NCI-H226 (cell line): ENCODE measurements at places on chromosomes 12 and 14.

DNA sequence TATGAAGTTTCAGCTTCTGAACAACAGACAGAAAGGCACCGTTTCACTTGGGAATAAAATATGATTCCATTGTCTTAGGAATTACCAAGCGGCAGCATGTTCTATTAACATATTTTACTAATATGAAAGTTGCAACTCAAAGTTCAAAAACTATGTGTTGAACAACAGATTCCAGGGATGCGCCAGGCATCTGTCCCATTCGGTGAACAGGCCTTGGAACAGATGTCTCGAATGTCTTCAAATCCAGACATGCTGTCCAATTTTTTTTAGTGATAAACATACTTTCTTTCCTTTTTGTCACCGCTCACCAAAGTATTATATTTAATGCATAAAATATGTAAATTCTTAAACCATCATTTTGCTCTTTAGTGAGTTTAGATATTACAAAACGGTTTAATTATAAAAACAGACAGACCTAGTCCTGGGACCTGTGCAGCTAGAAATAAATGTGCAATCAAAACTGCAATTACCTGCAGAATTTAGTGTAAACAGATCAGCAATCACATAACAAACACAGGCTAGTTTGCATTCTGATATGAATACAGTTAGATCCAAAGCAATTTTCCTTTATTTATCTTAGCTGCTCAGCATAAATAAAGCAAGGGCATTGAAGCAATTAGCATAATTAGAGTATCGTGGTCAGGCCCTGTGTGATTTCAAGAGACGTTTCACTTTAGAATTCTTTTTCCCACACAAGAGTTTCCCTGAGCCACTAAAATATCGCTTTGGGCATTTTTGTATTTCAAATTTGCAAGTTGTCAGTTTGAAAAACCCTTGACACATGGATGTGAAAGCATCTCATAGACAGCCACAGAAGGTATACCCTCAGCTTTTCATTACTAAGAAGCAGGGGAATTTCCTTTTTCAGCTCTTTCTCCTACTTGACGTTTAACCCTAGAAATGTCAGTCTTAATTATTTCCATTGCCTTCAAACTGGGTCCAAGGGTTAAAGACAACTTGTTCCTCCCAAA lies 420.8 kb downstream of the EGLN3 start:
- DNase-seq, result no peak

DNA sequence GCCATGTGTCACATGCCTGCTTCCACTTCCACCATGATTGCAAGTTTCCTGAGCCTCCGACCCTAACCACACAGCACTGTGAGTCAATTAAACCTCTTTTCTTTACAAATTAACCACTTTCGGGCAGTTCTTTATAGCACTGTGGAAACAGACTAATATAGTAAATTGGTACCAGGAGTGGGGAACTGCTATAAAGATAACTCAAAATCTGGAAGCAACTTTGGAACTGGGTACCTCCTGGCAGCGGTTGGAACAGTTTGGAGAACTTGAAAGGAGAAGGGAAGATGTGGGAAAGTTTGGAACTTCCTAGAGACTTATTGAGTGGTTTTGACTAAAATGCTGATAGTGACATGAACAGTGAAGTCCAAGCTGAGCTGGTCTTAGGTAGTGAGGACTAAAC lies 436.1 kb downstream of the TMEM121 start:
- no peak for DNase-seq

- no peak for DNase-seq
Measured at GRCh38 chr14:69708586-69709560, 58.1 kb upstream of the SRSF5 start.

- no peak for DNase-seq
Measured at GRCh38 chr12:33724867-33725266, 285.2 kb upstream of the SYT10 start.

- DNase-seq, result no peak
Measured at GRCh38 chr14:68448252-68448902, 344.5 kb downstream of the ZFP36L1 start.

DNA sequence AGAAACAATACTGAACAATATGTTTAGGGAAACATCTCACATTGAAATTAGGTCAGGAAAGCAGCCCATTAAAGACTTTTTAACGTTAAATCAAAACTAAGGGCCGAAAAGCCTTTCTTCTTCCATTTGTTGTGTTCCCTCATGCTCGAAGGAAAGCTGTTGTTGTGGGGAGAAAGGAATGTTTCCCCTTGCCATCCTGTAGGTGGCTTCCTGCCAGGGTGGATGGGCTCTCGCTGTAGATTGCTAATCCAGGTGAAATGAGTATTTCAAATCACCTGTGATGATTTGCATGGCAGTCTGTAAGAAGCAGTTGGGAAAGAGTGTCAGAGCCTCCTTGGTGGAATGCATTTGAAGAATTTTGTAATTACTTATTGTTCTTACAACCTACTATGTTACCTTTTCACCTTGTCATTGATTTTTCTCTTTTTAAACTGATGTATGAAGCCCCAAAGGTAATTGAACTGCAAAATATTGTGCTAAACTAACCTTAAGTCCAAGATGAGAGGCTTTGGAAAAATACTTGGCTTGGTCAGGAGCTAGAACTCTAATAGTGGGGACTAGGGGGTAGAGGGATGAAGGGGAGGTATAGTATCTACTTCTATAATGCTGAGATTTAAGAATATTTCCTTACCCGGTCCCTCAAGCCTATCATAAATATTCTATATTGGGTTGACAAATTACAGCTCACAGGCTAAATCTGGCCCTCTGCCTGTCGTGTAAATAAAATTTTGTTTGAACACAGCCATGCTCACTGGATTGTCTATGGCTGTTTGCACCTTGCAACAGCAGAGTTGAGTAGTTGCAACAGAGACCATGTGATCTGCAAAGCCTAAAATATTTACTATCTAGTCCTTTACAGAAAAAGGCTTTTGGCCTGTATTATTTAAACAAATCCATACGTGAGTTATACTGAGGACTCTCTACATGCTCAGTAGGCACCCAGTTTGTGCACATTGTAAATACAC lies 7.7 kb upstream of the DCP1B start:
- DNase-seq, result no peak

- DNase-seq, result no peak
Measured at GRCh38 chr12:1919284-1919683, 832 bp upstream of the CACNA2D4 start.

GRCh38 chr14:68682166-68683103 lies 110.4 kb downstream of the ZFP36L1 start:
- DNase-seq, result peak; percentile 61
